ENCODE measurements at places on chromosomes 3 and 15. TPM values are rescaled to one million over a fixed set of nuclear protein-coding genes. Genes with fewer than 3 reads are reported as not detected.

DNA sequence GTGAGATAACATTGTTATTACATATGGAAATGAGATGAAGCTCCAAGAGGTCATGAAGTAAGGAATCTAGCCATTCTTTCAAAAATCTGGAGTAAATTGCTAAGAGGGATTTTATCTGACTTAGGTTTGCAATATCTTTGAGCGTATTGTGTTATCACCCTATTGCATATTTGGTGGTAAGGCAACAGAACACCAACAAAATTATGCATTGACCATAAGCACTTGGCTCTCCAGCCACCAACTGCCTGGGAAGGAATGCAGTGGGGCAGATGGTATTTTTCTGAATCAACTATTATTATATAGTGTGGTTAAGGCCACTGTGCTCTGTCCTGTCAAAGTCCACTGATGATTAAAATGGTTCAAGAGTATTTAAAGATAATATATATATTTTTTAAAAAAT is 287.9 kb upstream of the SEMA6D start:
- no peak for DNase-seq

GRCh38 chr3:182979674-182980191 is 605 bp downstream of the DCUN1D1 start:
- peak; percentile 25 for DNase-seq

CCR9 gene
- 2.0 TPM for total RNA-seq

DNA sequence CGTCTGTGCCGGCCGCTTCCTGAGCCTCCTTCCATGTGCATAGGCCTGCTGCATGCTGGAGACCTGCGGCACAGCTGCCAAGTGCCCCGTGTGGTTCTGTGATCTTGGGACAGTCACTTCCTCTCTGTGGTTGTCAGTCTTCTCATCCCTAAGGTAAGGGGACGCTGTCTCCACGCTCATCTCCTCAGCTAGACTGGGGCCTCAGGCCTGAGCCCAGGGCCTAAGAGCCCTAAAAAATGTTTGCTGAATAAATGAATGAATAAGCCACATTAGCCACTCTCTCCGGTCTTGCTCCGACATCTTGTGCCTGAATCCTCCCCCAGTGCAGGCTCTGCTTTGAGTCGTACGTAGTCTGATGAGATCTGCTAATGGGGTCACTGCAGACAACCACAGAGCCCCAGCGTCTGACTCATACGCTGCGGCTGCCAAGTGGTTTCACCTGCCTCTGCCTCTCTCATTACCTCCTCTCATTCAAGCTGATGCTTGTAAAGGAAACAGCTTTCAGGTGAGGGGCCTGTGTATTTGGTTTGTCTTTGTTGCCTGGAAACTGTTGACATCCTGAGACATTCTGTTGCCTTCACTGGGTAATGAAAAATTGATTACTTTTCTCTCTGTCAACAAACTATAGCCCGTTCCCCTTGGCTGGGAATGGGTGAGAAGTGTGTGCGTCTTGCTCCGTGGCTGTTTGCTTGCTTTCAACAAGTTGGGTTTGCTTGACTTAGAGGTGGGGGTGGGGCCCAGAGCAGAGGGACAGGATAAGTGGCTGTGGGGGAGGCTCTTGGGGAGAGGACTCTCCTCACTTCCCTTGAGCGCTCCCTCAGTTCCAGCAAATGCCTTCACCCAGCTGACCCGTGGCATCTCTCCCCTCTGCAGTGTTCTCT is 15.9 kb downstream of the RPLP1 start:
- DNase-seq, result peak; percentile 75

DNA sequence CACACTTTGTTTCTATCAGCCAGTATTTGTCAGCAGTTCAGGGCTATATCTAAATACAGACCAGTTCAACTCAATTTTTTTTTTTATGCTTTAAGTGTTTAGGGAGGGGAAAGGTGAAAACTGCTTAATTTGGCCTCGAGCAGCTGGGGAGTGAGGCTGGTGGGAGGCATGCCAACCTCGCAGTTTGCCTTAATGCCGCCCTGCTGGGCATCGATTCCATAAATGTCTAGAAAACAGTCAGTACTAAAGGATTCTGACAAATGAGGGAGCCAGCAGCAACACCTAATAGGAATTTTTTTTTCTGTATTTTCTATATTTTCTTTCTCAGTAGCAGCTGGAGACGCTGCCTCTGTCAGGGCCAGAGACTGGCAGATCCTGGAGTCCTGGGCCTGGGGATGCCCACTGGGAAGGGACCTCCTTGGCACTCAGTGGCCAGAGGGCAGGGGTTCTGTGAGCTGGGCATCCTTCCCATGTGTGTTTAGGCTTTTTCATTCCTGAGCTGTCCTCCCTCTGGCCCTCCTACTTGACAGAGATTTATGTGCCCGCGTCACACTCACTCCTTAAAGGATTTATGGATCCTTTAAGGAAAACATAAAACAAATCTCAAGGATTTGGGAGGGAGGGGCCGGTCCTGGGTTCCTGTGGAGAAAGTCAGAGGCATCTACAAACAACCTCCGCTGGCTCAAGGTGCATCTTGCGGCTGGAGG is 117.8 kb downstream of the WNT5A start:
- DNase-seq, result no peak

GRCh38 chr3:45611628-45612081 is 17.1 kb downstream of the LIMD1 start:
- no peak for DNase-seq

GRCh38 chr3:13894807-13895154 is 14.9 kb upstream of the WNT7A start:
- DNase-seq, result no peak

- no peak for DNase-seq
These were observed 20.3 kb downstream of the SETMAR start for GRCh38 chr3:4323246-4324027.

DNA sequence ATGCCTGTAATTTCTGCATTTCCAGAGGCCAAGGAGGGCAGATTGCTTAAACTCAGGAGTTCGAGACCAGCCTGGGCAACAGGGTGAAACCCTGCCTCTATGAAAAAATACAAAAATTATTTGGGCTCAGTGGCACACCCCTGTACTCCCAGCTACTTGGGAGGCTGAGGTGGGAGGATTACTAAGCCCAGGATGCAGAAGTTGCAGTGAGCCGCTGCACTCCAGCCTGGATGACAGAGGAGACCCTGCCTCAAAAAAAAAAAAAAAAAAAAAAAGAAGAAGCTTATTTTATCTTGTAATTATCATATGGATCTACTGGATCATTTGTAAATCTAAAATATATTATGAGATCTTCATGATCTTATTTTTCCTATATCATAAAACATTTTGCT is 84.1 kb downstream of the PPCDC start:
- DNase-seq, result no peak

- DNase-seq, result no peak
These were observed 9.2 kb downstream of the SPESP1 start for GRCh38 chr15:68939501-68939900.

DNA sequence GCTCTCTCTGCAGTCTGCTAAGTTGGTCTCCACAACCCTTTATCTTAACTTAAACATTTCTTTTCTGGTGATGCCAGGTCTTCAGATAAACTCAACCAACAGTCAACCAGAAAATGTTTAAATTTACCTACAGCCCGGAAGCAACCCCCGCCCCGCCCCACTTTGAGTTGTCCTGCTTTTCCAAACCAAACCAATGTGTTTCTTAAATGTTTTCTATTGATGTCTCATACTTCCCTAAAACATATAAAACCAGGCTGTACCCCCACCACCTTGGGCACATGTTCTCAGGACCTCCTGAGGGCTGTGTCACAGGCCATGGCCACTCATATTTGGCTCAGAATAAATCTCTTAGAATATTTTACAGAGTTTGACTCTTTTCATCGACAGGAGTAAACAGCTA is 13.2 kb upstream of the GPR160 start:
- no peak for DNase-seq

EPHA6 gene
- total RNA-seq, result not detected

GRCh38 chr15:73987681-73988444 is 4.2 kb downstream of the STOML1 start:
- DNase-seq, result no peak

DNA sequence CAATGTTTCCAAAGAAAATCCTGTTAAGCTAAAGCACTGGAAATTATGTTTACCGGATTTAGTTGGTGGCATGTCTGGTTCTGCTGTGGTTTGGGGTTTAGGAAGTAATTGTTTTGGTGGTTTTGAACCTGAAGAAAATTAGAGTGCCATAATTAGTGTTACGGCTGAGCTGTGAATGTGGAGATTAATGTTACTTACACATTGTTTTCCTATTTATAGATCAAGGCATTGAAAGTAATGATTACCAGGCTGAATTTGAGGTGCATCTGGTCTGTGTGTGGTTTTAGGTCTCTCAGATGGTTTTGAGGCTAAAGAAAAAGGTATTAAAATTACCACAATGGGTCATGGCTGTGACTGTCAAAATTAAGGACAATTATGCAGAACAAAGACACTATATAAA is 128.9 kb downstream of the TFG start:
- no peak for DNase-seq

IL12A gene
- total RNA-seq, result 1.0 TPM

GRCh38 chr15:63156755-63157117 is 541 bp downstream of the RPS27L start:
- peak; percentile 8 for DNase-seq

CLSTN2 gene
- not detected for total RNA-seq

DNA sequence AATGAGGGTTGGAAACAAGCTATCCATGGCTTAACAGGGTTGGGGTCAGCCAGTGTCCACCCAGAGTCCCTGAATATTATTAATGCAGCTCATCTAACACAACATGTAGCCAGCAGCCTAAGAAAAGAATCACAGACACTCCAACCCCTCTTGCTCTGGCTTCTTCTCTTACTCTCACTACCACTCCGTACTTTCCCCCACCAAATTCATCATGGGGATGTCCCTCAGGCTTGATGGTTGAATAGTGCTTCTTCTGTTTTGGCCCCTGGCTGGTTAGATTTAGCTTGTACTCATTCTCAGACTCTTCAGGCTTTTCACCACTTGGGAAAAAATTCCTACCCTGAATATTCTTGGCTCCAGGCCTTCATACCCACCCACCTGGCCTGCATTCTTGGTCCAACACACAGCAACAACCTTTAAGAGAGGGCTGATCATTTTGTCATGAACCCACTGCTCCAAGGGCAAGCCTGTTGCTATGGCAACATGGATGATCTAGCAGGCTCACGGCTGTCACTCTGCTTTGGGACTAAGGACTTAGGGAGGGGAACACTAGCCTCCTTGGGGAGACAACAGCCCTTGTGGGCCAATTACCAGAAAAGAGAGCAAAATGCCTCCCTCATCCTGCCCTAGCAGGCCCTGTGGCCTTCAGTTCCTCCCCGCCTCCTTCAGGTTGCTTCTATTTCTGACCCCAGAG is 9.4 kb upstream of the MED12L start:
- DNase-seq, result no peak

CNTN3 gene
- not detected for total RNA-seq

DNA sequence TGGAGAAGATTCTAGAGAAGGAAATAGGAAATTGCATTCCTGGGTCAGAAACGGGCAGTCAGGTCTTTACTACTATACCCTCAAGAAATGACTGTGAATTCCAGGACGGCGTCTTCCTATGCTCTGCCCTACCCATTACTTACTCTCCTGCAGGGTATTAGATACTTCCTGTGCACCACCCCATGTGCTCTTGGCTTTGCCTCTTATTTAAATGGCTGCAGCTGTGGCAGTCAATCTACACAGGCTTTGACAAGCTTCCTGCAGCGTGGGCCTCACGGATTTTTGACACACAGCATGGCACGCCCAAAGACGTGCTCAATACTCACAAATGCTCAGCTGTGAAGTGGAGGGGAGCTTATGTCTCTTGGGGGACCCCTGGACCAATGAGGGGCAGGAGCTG is 206.1 kb downstream of the SV2B start:
- DNase-seq, result no peak

GRCh38 chr3:37435572-37435971 is 261.2 kb upstream of the LRRFIP2 start:
- no peak for DNase-seq

GOLGA8R gene
- 6.9 TPM for total RNA-seq

- DNase-seq, result no peak
These were observed 153.4 kb downstream of the FBLN2 start for GRCh38 chr3:13702286-13702685.

FANCD2OS gene
- not detected for total RNA-seq

DNA sequence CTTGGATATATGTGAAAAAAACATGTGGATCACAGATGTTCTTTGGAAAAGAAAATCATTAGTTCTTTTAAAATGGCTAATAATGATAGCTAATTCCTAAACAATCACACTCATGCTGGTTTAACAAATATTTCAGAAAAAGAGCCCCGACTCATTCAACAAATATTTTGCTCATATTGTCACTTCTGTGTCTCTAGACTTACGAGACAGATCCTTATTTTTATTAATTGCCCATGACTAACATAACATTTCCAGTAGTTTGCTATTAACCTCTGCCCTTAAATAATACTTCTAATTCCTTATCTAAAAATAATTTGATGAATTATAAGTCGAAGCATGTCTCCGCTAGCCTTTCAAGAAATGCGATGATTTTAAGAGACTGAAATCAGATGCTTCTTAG is 70.4 kb downstream of the SATB1 start:
- no peak for DNase-seq

CIDEC gene
- total RNA-seq, result not detected

DNA sequence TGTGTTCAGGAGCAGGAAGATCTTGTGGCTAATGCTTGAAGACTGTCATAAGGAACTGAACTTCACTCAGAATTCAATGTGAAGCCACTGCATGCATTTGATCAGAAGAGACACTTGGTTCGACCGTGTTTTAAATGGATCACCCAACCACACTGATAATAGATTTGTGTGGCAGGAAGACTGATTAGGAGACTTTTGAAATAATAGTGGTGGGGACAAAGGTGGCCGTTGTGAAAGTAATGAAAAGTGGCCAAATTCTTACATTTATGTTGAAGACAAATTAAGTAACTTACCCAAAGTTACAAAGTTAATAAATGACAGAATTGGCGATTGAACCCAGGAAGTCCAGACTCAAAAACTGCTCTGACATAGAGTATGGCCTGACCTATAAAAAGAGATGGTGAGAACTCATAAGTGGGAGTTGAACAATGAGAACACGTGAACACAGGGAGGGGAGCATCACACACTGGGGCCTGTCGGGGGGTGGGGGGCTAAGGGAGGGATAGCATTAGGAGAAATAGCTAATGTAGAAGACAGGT is 286.9 kb upstream of the DNAJC19 start:
- DNase-seq, result no peak

DNA sequence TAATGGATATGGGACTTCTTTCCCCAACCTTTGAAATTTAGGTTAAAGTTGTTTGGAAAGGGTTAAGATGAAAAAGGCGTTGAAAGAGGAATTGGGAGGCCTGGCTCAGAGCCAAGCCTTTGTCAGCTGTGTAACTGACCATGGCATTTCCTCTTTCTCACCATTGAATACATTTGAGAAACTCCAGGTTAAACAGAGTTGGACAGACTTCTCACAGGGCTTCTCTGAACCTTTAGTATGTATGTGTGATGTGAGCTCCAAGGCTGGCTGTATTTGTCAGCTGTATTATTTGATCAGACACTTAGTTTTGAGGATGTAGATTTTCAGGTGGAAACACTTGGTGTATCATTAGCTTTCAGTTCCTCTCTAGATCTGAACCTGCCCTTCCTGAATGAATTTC is 136.4 kb upstream of the GOLGA6L4 start:
- DNase-seq, result no peak

- no peak for DNase-seq
These were observed 5.2 kb downstream of the KCTD6 start for GRCh38 chr3:58497097-58497496.

- no peak for DNase-seq
These were observed 20.2 kb downstream of the DUOX2 start for GRCh38 chr15:45093622-45094357.
